NCI-H146 (cell line): ENCODE measurements at places on chromosomes 5 and 9.

GRCh38 chr5:58828258-58828657, 245.4 kb downstream of the RAB3C start:
- DNase-seq: peak; percentile 8

DNA sequence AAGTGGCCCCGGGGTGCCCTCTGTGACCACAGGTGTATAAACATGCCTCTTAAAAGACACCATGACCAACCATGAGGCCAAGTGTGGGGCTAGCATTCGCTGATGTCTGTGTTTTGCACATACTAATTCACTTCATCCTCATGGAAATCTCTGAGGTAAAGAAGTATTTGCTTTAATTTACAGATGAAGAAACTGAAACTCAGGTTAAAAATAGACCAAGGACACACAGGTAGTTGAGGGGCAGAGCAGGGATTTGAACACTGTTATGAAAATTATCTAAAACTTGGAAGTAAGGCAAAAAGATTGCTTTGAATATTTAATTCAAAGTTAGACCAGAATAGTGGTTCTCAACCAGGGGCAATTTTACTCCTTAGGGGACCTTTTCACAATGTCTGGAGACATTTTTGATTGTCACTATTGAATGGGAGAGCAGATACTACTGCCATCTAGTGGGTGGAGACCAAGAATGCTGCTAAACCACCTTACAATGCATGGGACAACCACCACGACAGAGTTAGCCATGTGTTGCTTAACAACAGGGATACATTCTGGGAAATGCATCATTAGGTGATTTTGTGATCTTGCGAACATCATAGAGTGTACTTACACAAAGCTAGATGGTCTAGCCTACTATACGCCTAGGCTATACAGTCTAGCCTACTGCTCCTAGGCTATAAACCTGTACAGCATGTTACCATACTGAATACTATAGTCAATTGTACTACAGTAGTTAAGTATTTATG, 8.0 kb upstream of the FXN start:
- peak; percentile 54 for DNase-seq

- DNase-seq: peak; percentile 41
Measured at GRCh38 chr5:154756009-154756867, 1.1 kb downstream of the LARP1 start.

GRCh38 chr5:163772644-163773043, 267.2 kb downstream of the MAT2B start:
- DNase-seq: no peak

DNA sequence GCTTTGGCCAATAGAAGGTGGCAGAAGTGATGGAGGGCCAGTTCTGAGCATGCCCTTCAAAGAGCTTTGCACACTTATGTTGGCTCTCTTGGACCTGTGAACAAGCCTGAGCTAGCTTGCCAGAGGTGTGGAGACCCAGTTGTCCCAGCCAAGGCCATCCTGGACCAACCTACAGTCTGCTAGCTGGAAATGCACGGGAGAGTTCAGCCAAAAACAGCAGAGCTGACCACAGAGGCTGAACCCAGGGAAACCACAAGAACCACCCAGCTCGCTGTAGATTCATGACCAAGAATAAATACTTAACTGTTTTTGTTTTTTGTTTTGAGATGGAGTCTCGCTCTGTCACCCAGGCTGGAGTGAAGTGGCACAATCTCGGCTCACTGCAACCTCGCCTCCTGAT, 65.4 kb upstream of the HAND1 start:
- DNase-seq: no peak

DNA sequence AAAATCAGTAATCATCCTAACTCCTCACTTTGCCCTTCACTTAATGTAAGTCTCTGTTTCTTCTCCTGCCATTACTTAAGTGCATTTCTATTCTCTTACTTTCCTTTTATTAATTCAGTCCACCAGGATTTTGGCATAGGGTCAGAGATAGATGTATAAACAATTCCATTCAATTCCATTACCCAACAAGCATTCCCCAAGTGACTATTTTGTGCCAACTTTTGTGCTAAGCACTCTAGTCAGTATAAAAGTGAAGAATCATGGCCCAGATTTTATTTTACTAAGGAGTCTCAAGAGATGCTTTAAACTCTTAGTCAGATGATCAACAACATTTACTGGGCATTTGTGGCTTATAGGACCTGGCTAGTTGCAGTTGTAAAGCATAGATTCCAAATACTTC, 159.3 kb downstream of the DMAC1 start:
- no peak for DNase-seq

- DNase-seq: no peak
Measured at GRCh38 chr5:119452060-119452372, 281 bp upstream of the HSD17B4 start.

DNA sequence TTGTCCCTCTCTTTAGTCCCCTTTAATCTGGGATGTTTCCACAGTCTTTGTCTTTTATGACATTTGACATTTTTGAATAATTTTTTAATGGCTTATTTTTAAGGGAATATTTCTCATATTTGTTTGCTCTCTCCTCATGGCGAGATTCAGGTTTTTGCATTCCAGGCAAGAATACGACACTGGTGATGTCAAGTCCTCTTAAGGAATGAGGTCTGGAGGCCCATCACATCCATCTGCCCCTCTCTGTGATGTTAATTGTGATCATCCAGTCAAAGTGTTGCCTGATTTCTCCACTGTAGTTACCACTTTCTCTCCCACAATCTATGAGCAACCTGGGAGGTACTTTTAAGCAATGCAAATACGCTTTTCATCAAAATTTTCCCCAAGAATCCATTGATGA, 193.2 kb downstream of the MAST4 start:
- no peak for DNase-seq

DNA sequence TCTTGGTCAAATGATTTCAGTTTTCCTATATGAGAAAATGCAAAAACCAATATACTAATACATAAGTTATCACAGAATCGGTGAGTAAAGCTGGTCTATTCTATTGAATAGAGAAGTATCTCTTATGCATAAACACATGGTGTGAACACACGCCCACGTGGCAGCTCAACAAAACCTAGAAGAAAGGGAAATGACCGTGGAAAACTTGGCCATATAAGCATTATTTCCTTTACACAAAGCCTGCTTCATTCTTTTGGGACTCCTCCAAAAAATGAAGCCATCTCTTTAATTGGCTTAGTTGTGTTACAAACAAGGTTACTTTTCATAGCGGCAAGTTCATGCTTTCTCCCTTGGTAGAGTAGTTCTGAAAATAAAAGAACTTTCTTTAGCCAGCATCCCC, 183.2 kb downstream of the TMEM161B start:
- DNase-seq: no peak

DNA sequence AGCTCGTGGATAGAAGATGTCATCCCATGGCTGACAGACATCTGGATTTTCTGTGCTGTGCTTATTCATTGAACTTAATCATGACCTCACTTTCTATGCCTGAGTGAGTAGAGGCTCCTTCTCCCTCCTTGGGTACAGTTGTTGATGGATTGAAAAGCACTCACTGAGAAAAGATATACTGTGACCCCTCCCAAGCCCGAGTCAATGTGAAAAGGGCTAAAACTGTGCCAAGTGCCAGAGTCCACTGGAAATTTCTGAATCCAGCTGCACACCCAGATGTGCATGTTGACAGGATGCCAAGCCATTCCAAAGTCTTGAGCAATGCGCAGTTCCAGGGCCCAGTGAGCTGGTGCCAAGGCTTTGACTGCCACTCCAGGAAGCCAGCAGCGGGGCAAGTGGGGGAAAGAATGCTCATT, 473.0 kb downstream of the NTRK2 start:
- DNase-seq: no peak

- no peak for DNase-seq
Measured at GRCh38 chr9:115144706-115145105, 26.7 kb upstream of the TNC start.

DNA sequence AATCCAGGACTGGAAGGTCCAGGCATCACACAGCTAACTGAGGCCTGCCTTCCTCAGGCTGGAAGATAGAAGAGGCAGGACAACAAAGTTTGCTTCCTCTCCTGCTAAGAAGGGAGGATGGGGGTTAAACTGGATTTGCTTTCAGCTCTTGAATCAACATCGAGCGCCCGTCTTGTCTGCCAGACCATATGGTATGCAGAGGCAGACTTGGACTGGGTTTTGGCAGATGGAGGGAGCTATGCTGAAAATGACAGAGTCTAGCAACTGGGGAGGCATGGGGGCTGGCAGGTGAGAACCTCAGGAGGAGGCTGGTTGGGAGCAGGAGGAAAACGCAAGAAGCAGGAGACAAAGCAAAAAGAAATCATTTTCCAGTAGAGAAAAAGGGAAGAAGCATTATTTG, 289.5 kb upstream of the IL12B start:
- DNase-seq: no peak

GRCh38 chr5:146828385-146828784, 50.2 kb downstream of the PPP2R2B start:
- DNase-seq: no peak

DNA sequence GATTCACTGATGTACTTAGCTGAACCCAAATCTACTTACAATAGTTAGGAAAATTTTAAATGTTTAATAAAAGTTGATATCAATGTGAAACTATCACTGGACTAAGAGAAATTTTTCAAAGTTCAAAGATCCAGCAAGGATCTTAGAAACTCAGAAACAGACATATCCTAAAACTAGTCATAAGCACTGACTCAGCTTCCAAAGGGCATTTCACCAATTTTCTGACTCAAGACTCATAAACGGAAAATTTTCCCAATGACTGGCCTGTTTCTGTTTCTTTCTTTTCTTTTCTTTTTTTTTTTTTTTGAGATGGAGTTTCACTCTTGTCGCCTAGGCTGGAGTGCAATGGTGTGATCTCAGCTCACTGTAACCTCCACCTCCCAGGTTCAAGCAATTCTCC, 66.6 kb downstream of the CDC14B start:
- no peak for DNase-seq

GRCh38 chr9:3569529-3569928, 43.7 kb upstream of the RFX3 start:
- DNase-seq: no peak

DNA sequence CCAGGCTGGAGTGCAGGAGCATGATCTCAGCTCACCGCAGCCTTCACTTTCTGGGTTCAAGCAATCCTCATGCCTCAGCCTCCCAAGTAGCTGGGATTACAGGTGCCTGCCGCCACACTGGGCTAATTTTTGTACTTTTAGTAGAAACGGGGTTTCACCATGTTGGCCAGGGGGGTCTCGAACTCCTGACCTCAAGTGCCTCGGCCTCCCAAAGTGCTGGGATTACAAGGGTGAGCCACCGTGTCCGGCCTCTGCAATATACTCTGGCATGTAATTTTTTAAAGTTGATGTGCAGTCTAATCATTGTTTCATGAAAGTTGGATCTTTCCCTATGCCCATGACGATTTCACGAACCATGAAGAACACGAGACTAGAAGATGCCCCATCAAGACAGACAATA, 28.6 kb upstream of the PPP1R26 start:
- no peak for DNase-seq

- DNase-seq: no peak
Measured at GRCh38 chr5:139964994-139965565, 78.0 kb downstream of the NRG2 start.

DNA sequence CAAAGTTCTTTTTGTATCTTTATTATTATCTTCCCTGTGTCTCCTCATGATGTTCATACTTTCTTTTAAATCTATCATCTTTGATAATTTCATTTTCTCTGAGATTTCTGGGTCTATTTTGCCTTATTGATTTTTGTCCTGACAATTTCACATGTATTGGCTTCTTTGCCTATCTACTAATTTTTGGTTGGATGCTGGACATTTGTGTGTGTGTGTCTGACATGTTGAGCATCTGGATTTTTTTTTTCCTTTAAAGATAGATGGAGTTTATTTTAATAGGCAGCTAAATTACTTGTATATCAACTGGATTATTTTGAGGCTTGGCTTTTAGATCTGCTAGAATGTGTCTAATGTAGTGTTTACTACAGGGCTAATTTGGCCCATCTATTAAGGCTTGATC, 178.0 kb upstream of the MOCS2 start:
- no peak for DNase-seq

- no peak for DNase-seq
Measured at GRCh38 chr5:165349735-165350134, 1844.3 kb downstream of the MAT2B start.

GRCh38 chr5:171823269-171823668, 37.7 kb downstream of the SMIM23 start:
- no peak for DNase-seq

DNA sequence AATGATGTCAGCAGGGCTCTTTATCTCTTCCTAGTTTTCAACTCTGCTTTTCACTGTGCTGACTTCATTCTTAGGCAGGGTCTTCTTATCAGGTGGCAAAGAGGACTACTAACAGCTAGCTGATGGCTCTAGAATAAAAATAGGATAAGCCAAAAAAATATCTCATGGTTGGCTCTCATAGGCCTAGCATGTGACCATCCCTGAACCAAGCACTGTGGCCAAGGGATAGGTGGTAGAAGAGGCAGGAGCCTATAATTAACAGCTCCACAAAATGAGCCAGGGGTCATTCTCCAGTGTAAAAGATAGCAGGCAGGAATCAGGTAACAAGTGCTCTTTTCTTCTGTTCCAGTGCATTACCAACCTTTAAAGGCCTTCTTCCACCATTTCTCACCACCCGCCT, 21.1 kb downstream of the ANKDD1B start:
- DNase-seq: no peak

- DNase-seq: no peak
Measured at GRCh38 chr5:2143088-2143487, 260.4 kb upstream of the IRX4 start.

DNA sequence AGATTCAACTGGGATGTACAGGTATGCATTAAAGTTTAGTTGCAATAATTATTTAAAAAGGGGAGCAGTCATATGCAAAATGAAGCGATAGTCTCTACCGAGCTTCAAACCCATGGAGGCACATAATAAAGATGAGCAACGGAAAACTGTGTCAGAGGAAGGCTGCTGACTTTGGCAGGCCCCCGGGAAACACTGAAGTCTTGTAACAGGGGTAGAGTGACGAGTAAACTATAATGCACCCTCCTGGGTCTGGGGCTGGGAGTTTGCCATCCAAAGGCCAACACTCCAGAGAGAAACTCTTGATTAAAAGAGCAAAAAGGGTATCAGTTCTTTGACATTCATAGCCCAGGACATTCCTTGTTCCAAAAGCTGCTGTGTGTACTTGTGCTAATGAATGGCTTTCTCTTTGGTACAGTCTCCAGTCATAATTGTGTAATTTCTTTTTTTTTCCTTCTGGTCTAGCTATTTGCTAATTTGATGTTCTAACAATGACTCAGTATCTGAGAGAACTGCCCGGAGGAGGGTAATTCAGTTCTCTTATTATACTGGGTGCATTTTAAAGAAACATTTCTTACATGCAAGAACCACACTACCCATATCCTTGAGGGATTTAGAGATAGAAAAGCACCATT, 59.2 kb downstream of the TNC start:
- no peak for DNase-seq

DNA sequence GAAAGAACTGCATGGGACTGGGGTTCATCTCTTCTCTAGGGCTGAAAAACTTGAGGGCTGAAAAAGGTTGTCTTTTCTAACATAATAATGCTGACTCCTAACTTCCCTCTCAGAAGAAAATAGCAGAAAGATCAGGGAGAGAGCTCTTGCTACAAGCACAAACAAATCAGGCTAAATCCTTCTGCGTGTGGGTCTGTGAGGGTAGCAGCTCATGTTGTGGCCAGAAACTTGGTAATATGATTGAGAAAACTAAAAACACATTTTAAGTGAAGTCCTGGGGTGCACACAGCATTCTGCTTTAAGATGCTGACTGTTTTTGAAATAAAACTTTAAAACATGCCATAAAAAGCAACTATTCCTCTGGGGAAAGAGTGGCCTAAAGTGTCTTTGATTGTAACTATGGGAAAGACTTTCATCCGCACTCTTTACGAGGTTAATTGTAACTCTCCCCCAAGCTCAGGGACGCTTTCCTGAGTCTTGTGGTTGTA, 56.7 kb downstream of the SAXO1 start:
- DNase-seq: no peak
